ENCODE measurements at places on chromosomes 3 and 15.
A peak's percentile ranks its signal among the peaks of the same experiment; 100 is the strongest.

GRCh38 chr3:111538681-111539083 is 3.3 kb upstream of the CD96 start:
- no peak for DNase-seq

GRCh38 chr3:61674596-61674995 is 113.2 kb downstream of the PTPRG start:
- no peak for DNase-seq

GRCh38 chr3:188595890-188596376 is 442.0 kb downstream of the LPP start:
- DNase-seq, result no peak

- DNase-seq, result no peak
Measured at GRCh38 chr3:58260733-58261132, 23.1 kb downstream of the ABHD6 start.

DNA sequence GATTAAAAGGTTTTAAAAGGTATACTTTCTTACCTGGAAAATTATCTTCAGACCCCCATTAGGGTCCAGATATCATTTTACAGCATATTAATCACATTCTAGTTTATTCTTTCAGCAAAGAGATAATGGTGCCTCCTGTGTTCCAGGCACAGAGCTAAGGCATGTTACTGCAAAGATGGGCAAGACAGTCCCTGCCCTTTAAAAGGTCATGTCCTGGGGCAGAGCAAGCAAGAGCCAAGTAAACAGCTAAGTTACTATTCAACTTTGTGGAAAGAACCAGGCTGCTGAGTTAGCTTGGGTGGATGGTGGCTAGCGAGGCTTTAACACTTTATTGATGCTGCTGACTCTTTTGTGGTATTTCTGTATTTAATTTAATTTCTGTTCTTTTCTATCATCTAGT is 75.0 kb downstream of the LRRC28 start:
- DNase-seq, result no peak

GRCh38 chr15:39239562-39239961 is 341.3 kb upstream of the THBS1 start:
- DNase-seq, result no peak

GRCh38 chr3:142735462-142735861 is 11.6 kb downstream of the TRPC1 start:
- no peak for DNase-seq

- no peak for DNase-seq
Measured at GRCh38 chr3:179970746-179971145, 66.0 kb downstream of the PEX5L start.

- DNase-seq, result no peak
Measured at GRCh38 chr3:173930251-173930650, 532.7 kb downstream of the NLGN1 start.

GRCh38 chr15:29596266-29596665 is 226.0 kb downstream of the TJP1 start:
- DNase-seq, result no peak

DNA sequence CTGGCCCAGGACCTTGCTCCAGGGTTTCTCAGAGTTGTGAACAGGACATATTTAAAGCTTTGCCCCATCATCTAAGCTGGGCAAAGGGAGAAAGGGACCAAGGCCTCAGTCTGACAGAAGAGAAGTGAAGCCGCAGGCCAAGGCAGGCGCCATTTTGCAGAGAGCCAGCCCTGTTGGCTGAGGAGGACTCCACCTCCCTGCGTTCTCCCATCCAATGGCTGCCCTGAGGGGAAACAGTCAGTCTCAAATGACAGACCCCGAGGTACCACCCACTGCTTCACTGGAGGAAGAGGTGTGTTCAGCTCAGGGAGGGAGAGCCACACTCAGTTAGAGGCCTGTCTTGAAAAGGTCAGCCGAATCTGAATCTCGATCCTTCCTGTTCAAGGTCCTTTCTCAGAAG is 86.1 kb downstream of the ADAMTS17 start:
- DNase-seq, result no peak

DNA sequence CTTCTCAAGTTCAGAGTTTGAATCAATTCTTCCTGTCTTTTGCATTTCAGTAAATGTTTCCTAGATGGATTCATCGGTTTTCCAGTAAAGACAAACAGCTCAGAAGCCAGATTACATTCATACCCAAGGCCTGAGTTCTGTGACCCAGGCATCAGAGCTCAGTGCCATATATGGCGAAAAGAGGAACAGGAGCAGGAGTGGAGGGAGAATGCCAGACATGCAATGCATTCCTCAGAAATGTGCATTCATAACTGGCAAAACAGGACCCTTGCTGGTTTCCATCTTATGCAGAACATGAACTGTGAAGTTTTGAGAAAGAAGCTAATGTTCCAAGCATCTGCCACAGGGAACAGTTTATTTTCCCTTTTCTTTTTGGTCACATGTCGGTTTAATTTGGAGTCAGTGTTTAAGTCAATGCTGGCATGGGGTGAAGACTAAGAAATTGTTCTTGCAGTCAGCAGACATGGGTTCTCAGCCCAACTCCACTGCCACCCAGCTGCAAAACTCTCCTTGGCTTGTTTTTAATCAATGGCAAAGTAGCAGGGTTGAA is 116.5 kb downstream of the LPP start:
- DNase-seq, result no peak

- DNase-seq, result no peak
Measured at GRCh38 chr3:52931328-52931727, 34.0 kb upstream of the STIMATE start.

- DNase-seq, result no peak
Measured at GRCh38 chr15:92915766-92916435, 15.8 kb downstream of the CHD2 start.

DNA sequence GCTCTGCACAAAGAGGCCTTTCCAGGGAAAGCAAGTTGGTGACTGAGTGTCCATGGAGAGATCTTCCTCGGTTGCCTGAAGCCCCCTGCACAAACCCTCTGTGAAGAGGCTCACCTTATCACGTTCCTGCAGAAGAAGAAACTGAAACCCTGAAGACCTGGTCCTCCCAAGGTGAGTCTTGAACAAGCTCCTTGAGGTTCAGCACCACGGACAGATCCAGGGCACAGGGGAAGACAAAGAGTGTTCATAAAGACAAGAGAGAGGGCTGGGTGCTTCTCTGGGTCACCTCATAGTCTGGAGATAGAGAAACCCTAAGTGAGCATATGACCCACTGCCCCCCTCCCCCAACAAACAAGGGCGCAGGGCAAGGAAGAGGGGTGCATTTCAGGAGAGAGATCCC is 21.7 kb upstream of the TBC1D21 start:
- DNase-seq, result no peak

GRCh38 chr3:181050738-181051137 is 61.2 kb upstream of the DNAJC19 start:
- DNase-seq, result no peak

DNA sequence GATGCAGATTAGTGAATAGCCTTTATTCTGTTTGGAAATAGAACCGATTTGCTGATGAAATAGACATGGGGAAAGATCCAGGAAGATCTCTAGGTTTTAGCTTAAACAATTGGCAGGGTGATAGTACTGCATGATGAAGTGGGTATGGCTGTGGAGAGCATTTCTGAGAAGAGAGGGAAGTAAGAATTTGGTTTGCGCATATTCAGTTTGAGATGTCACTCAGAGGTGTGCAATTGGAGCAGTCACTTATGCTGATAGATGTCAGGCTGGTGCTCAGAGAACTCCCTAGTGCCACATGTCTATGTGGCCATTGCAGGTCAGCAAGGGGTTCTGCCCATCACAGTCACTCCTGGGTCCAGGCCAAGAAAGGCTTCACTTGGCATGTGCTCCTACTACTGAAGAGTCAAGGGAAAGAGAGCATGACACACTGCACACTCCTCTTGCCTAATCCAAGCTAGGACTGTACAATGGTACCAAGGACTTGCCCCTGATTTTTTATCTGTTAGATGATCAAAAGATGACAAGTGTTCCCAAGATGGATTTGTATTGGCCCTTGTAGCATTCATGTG is 57.2 kb upstream of the ST8SIA2 start:
- no peak for DNase-seq

GRCh38 chr15:70528270-70528706 is 235.1 kb downstream of the UACA start:
- no peak for DNase-seq

DNA sequence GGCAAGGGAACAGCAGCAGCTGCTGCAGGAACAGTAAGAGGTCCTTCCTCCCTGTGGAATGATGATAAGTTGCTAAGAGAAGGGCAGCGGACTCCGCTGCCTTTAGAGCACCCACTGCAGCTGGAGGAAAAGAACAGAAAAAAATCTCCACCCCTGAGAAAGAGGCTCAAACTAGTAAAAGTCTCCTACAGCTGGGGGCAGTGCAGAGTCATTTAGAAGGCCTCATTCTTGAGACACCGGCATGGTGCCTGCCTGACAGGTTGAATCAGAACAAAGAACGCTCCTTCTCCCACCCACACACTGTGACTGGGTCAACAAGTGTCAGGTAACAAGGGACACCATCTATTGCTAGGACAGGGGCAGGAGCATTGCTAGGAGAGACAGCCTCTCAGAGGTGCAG is 188.4 kb downstream of the ABHD5 start:
- no peak for DNase-seq

DNA sequence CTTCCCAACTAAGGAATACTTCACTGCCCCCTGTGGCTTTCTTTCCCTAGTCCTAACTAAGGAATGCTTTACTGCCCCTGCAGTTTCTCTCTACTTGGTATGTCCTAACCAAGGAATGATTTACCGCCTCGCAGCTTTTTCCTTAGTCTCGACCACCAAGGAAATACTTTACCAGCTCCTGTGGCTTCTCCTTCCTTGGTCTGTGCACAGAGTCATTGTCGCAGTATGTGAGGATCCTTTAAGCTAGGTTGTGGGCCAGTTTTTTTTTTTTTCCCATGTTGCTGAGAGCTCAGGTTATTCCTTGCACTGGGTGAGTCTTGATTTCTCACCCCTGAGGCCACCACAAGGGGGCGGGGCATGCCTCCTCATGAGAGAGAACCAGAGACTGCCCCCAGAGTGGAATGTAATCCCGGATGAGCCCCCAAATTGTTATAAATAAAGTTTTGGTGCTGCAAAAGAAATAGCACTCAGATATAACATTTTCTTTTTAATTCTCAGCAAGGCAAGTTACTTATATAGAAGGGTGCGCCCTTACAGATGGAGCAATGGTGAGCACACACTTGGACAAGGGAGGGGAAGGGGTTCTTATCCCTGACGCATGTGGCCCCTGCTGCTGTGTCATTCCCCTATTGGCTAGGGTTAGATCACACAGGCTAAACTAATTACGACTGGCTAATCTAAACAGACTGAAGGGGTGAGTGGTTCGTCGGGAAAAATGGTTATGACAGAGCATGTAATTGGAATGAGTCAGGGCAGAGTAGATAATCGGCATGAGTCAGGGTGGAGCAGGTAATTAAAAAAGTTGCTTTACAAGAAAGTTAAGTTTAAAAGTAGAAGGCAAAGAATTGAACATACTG is 27.0 kb downstream of the NDUFB4 start:
- no peak for DNase-seq

GRCh38 chr15:72754096-72754495 is 29.5 kb downstream of the ADPGK start:
- DNase-seq, result no peak

GRCh38 chr15:44516436-44516835 is 20.5 kb upstream of the EIF3J start:
- DNase-seq, result no peak

- DNase-seq, result peak; percentile 32
Measured at GRCh38 chr3:12719984-12720898, 38.8 kb downstream of the TMEM40 start.

GRCh38 chr15:55589287-55589686 is 1.1 kb upstream of the PYGO1 start:
- no peak for DNase-seq

GRCh38 chr15:92719021-92719420 is 63.4 kb upstream of the FAM174B start:
- no peak for DNase-seq

- no peak for DNase-seq
Measured at GRCh38 chr3:160643994-160644393, 33.0 kb upstream of the ARL14 start.

- DNase-seq, result peak; percentile 7
Measured at GRCh38 chr3:130894130-130894985, 474 bp downstream of the ATP2C1 start.

DNA sequence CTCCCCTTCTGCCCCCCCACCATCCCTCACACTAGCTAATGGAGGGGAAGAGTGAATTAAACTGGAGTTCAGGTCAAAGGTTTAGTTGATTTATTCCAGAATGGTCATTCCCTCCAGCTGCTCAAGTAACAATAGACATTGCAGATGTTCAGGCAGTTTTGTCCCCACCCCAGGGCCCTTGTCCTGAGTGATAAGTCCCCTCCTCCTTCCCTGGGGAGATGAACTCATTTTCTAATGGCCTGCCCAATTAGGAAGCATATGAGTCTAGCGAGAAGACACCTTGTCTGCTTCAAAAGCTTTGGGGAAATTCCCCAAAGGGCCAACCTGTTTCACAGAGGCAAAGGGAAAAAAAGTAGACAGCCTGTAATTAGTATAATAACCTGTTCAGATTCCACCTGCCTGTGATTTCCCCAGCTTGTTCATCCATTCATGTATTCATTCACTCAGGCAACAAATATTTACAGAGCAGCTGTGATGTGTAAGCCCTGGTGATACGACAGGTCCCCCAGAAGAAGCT is 165.3 kb downstream of the SHQ1 start:
- no peak for DNase-seq

DNA sequence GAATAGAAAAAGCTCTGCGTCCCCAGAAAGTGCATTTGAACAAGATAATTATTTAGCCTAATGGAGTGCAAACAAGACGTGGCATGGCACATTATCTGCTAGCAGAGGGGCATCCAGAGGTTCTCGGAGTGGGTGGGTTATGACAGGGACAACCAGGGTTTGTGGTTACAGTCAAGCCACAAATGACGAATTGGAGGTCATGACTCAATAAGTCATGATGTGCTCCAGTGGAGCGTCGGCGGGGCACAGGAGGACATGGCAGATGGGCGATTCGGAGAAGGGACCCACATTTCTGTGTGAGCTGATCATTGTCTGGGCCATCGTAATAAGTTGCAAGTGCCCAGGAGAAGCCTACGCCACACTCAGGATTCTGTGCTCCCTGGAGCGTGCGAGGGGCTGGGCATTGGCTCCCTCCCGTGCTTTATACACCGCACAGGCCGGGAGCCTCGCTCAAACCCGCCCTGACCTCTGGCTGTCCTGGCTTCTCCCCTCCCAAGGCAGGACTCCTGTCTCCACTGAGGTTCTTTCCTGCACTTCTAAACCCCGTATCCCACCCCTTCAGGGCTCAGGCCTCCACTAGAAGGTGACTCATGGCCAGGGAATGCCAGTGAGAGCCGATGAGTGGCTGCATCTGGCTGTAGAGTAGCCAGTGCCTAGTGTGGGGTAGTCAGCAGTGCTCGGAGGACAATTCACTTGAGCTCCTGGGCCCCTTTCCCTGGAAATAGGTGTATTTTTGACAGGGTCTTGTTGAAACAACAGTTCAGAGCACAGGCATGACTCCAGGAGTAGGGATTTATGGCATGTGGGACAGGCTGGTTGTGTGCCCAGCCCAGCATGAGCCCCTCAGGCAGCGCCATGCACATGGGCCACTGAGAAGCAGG is 67.4 kb downstream of the GRIP2 start:
- no peak for DNase-seq

- no peak for DNase-seq
Measured at GRCh38 chr3:125123451-125124305, 67.9 kb upstream of the HEG1 start.

GRCh38 chr15:63234451-63234870 is 42.9 kb upstream of the APH1B start:
- DNase-seq, result no peak

Measured in stimulated activated CD4-positive, alpha-beta T cell treated with anti-CD3 and anti-CD28 coated beads, Interleukin-1b, Interleukin-23, amount 100 ng/mL, for 24 hours (primary cell).